ENCODE measurements at places on chromosomes 3 and 15.

GRCh38 chr3:149442851-149443544, 31.5 kb upstream of the TM4SF4 start:
- DNase-seq = peak; percentile 73

- DNase-seq = peak; percentile 7
Observed at GRCh38 chr3:39990532-39990931, 181.1 kb downstream of the MYRIP start.

DNA sequence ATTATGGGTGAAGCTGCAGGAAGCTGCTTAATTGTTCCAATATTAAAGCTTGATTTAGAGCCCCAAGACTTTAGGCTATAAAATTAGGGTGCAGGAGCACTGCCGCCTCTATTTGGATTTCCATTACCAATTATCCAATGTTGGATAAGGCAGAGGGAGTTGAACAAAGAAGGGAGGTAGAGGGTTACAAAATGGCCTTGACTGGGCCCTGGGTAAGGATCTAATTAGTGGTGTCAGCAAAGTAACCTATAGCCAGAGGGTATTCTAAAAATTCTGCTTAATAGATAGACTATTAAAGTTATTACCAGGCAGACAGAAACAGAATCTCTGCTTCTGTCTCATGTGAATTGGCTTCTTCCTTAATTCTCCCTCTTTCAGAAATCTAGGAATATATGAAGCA, 50.3 kb upstream of the DPPA4 start:
- DNase-seq = no peak

GRCh38 chr3:161066930-161067329, 38.2 kb downstream of the B3GALNT1 start:
- DNase-seq = no peak

GRCh38 chr3:43704697-43705096, 14.0 kb downstream of the ABHD5 start:
- no peak for DNase-seq

- DNase-seq = peak; percentile 17
Observed at GRCh38 chr15:48565560-48566482, 79.7 kb downstream of the FBN1 start.

DNA sequence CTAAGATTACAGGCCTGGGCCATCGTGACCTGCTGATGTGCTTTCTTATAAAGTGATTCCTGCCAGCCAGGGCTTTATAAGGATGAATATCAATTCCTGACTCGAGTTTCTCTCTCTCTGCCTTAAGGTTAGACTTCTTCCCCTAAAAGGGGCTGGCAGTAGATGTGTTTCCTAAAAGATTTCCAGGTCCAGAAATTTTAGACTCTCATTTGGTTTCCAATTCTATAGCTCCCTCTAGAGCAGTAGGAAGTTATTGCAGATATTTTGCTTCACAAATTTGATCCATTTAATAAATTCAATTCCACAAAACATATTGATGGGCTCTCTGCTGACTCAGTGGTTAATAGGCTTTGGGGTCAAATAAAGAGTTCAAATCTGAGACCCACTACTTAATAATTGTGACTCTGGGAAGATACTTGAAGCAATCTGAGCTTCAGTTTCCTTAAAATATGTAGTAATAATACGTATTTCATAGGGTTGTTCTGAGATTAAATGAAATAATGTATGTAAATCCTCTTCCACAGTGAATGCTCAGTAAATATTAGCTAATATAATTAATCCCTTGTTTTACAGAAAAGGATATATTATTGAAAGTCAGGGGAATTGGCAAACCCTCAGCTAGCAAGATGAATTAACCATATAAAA, 2.1 kb downstream of the TRIM69 start:
- DNase-seq = peak; percentile 34

- DNase-seq = no peak
Observed at GRCh38 chr3:2595486-2595885, 496.8 kb downstream of the CNTN4 start.

DNA sequence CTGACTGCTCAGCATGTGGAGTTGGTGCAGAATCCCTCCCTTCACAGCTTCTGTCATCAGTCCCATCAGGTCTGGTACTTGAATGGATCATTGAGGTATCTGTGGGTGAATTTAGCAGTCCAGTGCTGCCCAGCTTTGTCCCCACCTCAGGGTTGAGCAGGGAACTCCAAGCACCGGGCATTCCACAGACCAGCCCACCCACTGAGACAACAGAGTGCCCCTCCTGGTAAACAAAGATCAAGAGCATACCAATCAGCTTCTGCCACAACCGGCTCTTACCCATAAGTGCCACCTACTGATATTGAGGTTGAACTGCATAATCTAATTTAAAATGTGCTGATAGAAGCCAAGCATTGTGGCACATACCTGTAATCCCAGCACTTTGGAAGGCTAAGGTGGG, 57.1 kb upstream of the FXR1 start:
- no peak for DNase-seq

GRCh38 chr3:174202116-174202515, 657.0 kb upstream of the NAALADL2 start:
- no peak for DNase-seq

- no peak for DNase-seq
Observed at GRCh38 chr15:55618387-55618786, 30.2 kb upstream of the PYGO1 start.

DNA sequence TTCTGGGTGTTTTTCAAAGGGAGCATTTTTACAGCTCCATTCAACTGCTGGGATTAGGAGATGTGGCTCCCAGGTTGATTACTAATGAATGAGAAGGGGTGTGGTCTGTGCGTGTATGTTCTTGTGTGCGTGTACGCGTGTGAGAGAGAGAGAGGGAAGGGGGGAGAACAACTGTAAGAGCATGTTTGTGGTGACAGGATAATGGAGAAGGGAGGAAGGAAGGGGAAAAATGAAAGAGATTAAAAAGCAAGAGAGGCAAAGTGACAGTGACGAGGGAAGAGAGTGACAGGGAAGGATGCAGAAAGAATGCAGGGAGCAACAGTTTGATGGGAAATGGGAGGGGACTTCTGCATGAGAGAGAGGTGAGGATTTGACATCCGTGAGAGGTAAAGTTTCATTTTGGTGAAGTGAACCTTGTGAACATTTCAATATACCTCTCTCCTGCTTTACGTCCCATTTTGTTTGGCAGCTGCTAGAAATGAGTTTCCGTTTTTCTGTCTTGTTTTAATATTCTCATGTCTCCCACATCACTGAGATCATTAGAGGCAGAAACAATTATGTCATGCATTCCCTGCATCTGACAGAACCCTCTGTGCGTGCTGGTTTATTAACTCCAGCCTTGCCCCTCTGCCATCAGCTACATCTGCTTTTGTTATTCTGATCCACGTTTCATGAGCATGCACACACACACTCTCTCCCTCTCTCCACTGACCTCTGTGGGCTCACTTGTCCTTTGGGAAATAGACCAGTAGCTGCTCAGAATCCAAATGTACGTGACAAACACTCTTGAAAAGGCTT, 161.6 kb downstream of the GAP43 start:
- DNase-seq = peak; percentile 54

GRCh38 chr3:64716110-64716710, 28.4 kb upstream of the ADAMTS9 start:
- DNase-seq = no peak

GRCh38 chr3:12273045-12273695, 15.7 kb upstream of the PPARG start:
- DNase-seq = no peak

DNA sequence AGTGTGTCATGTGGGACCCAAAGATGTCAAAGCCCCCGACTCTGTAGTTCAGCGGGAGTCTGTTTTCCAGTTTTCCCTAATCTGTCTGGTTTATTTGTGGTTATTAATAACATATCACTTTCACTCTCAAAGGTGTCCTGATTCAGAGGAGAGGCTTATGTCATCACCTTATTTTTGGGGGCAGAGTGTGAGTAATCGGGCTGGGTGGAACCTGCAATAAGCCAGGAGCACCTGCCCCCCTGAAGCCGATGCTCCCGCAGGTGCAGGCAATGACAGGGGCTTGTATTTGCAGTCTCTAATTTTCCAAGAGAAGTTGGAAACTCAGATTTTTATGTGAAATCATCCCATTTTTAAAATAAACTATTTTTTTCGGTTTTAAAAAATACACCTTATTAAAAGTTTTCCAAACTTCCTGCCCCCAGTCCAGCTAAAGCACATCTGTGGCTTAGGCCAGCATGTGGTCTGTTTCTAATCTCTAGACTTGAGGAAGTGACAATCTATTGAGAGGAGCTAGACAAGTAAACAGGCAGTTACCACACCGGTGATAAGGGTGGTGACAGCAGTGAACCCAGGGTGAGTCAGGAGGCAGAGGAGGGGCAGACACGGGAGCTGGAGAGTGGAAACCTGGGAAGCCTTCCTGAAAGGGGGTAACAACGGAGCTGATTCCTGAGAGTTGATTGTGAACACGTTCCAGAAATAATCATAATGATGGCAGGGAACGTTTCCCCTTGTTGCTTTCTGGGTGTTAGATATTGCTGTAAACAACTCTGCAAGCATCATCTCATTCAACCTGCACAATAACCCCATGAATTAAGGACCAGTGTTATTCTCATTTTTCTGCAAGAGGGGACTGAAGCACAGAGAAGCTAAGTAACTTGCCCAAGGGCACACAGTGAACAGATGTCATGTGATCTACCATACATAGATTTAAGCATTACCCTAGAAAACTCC, 37.2 kb downstream of the BHLHE40 start:
- DNase-seq = peak; percentile 29

DNA sequence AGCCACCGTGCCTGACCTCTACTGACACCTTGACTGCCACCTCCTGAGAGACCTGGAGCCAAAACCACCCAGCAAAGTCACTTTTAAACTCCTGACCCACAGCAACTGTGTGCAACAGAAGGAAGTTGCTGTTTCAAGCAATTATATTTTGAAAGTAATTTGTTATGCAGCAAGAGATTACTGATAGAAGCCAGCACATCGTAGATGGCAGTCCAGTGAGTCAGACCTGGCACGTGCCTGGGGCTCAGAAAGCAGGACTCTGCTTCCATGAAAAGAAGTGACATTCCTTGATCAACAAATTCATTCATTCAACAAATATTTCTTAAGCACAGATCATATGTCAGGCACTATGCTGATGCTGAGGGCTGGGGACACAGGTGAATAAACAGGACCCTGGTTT, 5.7 kb upstream of the CSPG4 start:
- DNase-seq = peak; percentile 88

- no peak for DNase-seq
Observed at GRCh38 chr3:19543212-19543841, 390.7 kb downstream of the EFHB start.

DNA sequence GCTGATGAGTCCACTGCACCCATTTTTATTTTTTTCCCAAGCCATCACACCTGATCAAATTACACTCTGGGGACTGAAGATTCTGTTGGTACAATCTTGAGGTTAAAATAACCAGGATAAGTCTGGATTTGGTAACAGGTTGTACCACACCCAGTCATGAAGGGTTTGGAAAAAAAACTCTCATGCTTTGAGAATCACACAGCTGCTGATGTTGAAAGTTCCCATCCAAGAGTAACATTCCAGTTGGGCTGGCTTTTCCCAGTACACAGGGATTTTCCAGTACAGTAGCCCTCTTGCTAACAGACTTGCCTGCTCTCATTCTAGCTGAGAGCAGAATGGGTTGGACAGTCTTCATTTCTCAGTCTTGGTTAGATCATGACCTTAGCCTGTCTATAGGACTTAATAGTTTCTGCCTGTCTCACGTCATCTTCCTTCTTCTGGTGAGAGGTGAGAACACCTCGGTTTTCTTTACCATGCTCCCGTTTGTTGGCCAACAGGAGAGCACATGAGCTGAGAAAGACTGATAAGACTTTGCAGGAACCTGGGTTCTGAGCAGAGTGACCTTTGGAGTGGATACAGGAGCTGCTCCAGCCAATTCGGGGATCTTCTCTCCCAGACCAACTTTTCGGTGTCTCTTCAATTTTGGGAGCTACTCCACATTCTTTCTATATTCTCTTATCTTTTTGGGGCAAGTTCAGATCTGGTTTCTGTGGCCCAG, 300.1 kb upstream of the LYSMD4 start:
- DNase-seq = no peak

DNA sequence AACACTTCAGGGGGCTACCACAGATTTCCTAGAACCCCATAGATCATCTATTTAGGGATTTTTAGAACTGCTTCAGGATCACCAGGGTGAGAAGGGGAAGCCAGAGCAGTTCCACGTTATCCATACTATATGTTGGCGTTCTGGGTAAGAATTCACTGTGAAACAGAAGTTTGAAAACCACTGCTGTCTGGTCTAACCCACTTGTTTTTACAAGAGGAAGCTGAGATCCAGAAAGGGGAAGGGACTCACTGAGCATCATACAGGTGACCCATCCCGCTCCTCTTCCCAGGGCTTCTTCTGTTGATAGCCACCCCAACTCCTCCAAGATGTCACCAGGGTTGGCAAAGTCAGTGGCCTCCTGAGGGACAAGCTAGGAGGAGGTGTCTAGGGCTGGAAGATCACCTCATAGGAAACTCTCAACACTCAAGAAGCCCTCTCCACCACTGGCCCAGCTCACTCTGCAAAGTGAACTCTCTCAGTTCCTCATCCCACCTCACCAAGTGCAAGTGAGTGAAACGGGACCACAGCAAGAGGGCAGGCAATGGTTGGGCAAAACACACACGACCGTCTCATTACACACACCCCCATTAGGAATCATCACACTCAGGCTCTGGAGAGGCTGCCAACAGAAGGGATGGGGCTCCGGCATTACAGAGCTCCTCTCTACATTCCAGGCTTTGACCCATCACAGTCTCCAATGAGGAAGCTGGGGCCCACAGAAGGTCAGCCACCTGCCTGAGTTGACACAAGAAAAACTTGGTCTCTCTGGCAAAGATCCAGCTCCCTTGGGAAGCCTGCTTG, 1.8 kb downstream of the DAPK2 start:
- no peak for DNase-seq

GRCh38 chr15:49506341-49506740, 83.3 kb downstream of the FGF7 start:
- DNase-seq = no peak

- DNase-seq = peak; percentile 81
Observed at GRCh38 chr3:194333212-194333980, 17.7 kb downstream of the CPN2 start.

DNA sequence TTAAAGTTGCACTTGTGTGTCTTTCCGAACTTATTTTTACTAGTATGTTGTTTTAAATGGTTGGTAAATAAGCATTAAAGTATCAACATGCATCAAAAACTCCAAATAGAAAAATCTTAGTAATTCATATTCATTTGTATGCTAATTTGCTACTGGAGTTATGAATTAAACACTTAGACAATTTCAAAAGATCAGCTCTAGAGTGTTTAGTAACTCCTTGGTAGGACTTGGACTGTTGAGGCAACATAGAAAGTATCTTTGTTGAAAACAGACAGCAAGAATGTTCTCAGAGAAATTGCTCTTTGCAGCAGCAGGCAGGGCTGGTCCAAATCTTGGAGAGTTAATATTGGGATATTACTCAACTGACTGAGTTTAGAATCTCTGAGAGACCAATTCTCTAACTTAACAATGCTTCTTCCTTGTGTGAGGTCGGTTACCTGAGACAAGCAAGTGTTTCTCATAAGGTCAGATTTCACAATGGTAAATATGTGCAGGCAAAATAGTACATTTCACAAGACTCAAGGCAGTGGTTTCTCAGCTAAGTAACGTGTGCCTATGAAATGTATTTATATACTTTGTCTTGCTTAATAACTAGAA, 147.8 kb upstream of the IL12A start:
- DNase-seq = no peak

Data from hepatic stellate cell (primary cell).